OCI-LY7 (cell line): ENCODE measurements at places on chromosomes 11 and 22. TPM values are rescaled to one million over a fixed set of nuclear protein-coding genes. Genes with fewer than 3 reads are reported as not detected.

The ESRRA gene
- 44.9 and 57.8 TPM in 2 replicates for total RNA-seq

The MPZL3 gene
- 5.8 and 6.9 TPM in 2 replicates for total RNA-seq

The OR52I1 gene
- total RNA-seq: not detected in 2 replicates

The PIH1D2 gene
- 0.61 and 2.6 TPM in 2 replicates for total RNA-seq

The SLC29A2 gene
- 55.6 and 56.4 TPM in 2 replicates for total RNA-seq

The OVCH2 gene
- total RNA-seq: not detected in 2 replicates

The MMP11 gene
- total RNA-seq: 6.3 and 9.2 TPM in 2 replicates

The DESI1 gene
- 59.0 and 65.0 TPM in 2 replicates for total RNA-seq

The SPA17 gene
- 5.1 and 5.5 TPM in 2 replicates for total RNA-seq

The DCHS1 gene
- total RNA-seq: 0.53 and 0.67 TPM in 2 replicates

The OR10A2 gene
- not detected in 2 replicates for total RNA-seq

The SOX6 gene
- not detected in 2 replicates for total RNA-seq

The RAB39A gene
- total RNA-seq: 1.8 and 2.1 TPM in 2 replicates

The FGF19 gene
- total RNA-seq: not detected in 2 replicates

The OR51B4 gene
- not detected in 2 replicates for total RNA-seq

The MMP7 gene
- total RNA-seq: not detected in 2 replicates

The SLC37A2 gene
- 0.72 and 0.93 TPM in 2 replicates for total RNA-seq

The CBLIF gene
- not detected in 2 replicates for total RNA-seq

The BIRC3 gene
- total RNA-seq: 66.9 and 69.2 TPM in 2 replicates

The OR52E8 gene
- not detected in 2 replicates for total RNA-seq

The CTTN gene
- 9.3 and 9.4 TPM in 2 replicates for total RNA-seq

The PGR gene
- total RNA-seq: not detected in 2 replicates
